ENCODE measurements at places on chromosomes 2 and 18.
A peak's percentile ranks its signal among the peaks of the same experiment; 100 is the strongest.

GRCh38 chr2:30349691-30350090 lies 97.4 kb upstream of the LCLAT1 start:
- DNase-seq, result no peak

- DNase-seq, result no peak
Observed at GRCh38 chr18:25815659-25816058, 274.8 kb downstream of the SS18 start.

- DNase-seq, result no peak
Observed at GRCh38 chr18:45379903-45380302, 235.4 kb upstream of the SLC14A2 start.

DNA sequence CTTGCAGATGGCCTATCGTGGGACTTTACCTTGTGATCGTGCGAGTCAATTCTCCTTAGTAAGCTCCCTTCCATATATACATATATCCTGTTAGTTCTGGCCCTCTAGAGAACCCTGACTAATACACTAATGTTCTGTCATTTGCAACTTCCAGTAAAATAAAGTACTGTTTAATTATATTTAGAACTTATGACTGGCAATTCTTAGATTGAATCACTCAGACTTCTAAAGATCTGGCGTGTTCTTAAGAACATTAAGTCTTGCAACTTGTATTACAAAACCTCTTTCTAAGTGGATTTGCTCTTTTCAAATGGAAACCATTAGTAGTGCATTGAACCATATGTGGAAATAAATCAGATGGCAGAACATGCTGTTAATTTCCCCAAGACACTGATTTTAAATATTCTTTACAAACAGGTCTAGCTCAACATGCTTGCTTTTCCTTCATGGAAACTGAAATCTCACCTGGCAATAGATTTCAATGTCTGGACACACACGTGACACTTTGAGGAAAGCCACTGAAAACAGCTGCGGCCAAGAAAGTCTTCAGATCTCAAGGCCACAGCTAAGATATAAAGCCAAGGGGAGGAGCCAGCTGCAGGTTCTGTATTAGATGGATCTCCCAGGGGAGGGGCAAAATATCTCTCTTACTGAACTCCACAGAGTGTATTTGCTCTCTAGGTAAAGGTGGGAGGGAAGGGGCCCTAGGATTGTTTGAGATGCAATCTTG lies 50.6 kb downstream of the PMAIP1 start:
- no peak for DNase-seq

DNA sequence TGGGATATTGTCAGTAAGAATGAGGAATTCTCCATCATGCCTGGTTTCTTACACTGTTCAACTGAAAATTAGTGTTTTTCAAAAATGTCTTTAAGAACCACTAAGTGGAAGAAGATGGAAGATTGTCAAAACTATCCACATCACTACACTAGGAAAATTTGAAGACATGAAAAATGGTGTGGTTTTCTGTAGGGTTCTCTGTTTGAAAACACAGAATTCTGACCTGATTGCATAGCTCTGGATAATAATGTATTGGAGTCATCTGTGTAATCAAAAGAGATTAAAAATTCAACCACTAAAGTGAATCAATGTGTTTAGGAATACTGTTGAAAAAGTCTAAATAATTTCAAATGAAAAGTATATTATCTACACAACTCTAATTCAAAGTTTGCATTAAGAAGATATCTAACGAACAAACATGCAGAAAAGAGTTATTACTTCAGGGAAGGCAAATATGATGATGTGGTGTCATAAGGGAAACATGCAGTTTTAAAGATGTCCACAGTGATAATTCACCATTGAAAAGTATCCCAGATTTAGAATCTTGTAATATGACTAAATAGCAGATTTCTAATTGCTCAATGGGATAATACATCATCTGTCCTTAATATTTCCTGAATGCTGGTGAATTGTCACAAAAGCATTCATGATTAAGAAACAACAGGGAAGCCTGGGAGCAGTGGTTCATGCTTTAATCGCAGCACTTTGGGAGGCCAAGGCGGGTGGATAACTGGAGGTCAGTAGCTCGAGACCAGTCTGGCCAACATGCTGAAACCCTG lies 116.9 kb downstream of the ERBB4 start:
- no peak for DNase-seq

DNA sequence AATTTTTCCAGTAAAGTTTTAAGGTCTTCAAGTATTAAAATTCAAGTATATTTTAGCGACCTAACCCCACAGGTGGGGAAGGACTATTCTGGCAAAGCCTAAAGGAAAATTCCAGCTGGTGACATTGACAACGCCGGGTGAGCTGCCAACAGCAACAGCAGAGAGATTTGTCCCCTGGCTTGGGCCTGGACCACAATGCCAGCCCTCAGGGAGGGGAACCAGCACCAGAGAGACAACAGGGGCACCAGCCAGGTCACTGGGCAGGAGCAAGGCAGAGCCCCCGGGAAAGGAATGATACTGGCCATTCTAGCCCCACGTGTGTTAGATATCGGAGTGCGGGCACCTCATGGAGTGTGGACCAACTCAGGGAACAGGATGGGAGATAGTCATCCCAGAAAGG lies 95.7 kb downstream of the ARMC9 start:
- no peak for DNase-seq

- DNase-seq, result no peak
Observed at GRCh38 chr2:216649574-216649973, 16.4 kb downstream of the IGFBP2 start.

DNA sequence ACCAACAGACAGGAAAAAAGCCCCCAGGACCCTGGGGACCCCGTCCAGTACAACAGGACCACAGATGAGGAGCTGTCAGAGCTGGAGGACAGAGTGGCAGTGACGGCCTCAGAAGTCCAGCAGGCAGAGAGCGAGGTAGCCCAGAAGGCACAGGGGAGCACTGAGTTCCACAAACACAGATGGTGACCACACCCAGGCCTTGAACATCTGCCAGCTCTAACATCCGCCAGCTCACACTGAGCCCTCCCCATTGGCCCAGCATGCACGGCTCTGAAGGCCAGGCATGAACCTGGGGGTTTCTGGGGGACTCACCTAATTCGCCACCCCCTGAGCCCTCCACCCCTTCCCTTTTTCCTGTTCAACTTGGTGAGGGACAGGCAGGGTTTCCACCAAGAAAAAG lies 25.6 kb upstream of the PRLH start:
- no peak for DNase-seq

DNA sequence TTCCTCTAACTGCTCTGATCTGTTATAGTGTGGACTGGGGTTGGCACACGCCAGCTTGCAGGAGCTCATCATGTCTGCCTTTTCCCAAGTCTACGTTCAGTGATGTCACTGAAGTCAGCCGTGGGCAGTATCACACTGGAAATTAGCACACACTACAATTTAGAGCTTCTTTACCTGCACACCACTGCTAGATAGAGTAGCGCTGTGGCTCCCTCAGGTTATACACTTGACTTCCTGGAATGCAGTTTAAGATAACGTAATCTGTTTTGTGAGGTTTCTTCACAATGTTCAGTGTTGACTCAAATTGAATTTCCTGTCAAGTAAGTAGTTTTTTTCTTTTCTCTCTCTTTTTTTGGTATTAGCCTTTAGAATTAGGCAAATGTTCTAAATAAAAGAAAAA lies 487.2 kb downstream of the DCDC2C start:
- no peak for DNase-seq

GRCh38 chr2:74919827-74920226 lies 38.6 kb upstream of the POLE4 start:
- peak; percentile 39 for DNase-seq

- no peak for DNase-seq
Observed at GRCh38 chr18:79690586-79691482, 11.2 kb downstream of the CTDP1 start.

DNA sequence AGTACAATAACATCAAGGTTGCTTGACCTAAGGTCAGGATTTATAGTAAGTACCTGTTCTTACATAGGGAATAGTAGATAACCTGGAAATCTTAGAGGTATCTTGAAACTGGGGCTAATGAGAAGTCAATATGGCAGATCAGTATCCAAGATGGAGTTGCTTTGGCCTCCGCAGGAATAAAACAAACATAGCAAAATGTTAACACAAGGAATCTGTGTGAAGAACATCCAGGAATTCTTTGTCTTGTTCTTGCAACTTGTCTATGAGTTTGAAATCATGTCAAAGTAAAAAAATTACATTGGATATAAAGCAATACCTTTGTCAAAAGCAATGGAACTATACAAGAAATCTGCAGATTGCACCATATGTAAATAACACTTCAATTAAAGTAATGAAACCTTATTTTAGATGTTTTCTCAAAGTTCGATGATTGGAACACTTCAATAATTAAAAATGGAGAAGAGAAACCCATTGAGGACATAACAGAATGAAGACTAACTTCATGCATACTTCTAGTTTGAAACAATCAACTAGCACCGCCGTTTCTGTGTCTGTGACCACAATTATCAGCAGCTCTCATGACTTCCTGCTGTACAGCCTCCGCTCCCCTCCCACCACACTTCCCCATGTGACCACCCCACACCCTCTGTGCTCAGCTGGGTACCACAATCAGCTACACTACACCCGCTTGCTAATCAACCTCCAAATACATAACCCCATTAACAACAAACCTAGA lies 27.6 kb downstream of the C2orf76 start:
- DNase-seq, result no peak

DNA sequence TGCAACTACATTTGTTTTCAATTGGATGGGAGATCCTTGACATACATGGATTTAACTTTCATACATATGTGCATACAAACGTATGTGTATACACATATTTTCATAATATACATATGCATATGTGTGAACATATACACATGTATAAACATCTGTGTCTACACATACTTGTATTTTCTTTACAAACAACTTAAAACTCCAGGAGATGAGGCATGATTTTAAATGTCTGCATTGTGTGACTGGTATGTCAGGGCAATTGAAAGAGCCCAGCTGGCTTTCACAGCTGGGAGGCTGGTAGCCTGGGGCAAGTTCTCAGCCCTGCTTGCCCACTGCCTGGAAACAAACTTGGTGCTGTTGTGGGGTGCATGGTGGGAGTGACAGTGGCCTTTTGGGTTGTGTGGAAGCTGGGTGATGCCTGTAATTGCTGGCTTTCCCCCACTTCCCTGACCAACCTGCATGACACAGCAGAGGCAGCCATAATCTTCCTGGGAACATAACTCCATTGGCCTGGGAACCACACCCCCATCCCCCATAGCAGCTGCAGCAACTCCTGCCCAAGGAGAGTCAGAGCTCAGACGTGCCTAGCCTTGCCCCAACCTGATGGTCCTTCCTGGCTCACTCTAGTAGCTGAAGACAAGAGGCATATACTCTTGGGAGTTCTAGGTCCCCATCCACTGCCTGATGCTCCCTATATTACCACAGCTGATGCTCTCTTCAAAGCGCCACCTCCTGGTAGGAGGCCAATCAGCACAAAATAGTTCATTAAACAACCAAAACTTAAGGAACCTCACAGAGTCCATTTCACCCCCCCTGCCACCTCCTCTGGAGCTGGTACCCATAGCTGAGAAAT lies 158.3 kb downstream of the CERS6 start:
- no peak for DNase-seq

GRCh38 chr2:166725927-166726924 lies 162.1 kb upstream of the XIRP2 start:
- DNase-seq, result no peak

- DNase-seq, result no peak
Observed at GRCh38 chr2:74333896-74334586, 9.2 kb downstream of the SLC4A5 start.

DNA sequence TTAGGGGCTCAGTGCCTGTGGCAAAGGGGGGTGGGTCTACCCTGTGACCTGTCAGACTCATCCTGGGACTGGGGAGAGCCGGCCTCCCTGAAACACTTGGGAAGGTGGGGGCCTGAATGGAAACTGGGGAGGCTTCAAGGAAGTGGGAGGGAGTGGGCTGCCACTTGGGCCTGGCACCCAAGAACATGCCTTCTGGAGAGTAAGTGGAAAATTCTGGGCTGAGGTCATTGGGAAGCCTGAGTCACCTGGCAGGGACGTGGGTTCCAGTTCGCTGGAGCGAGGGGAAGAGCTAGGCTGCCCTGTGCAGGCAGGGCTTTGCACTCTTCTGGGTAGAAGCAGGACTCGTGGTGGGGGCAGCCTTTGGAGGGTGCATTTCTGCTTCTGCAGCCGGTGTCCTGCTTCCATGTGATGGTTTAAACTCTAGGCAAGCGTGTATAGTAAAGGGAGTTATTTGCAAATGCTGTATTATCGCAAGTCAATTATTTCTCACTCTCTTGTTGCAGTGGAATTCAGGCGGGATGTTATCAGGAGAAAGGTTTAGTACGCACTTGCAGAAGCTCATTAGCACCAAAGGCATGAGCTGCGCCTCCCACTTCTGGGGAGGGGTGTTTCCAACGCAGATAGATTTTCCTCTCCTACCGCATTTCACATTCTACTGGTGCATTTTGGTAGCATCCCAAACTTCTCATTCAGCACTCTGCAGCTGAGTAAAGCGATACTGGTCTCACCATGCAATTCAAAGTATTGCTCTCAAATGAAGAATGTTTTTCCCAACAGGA lies 3.8 kb downstream of the LRRFIP1 start:
- no peak for DNase-seq

DNA sequence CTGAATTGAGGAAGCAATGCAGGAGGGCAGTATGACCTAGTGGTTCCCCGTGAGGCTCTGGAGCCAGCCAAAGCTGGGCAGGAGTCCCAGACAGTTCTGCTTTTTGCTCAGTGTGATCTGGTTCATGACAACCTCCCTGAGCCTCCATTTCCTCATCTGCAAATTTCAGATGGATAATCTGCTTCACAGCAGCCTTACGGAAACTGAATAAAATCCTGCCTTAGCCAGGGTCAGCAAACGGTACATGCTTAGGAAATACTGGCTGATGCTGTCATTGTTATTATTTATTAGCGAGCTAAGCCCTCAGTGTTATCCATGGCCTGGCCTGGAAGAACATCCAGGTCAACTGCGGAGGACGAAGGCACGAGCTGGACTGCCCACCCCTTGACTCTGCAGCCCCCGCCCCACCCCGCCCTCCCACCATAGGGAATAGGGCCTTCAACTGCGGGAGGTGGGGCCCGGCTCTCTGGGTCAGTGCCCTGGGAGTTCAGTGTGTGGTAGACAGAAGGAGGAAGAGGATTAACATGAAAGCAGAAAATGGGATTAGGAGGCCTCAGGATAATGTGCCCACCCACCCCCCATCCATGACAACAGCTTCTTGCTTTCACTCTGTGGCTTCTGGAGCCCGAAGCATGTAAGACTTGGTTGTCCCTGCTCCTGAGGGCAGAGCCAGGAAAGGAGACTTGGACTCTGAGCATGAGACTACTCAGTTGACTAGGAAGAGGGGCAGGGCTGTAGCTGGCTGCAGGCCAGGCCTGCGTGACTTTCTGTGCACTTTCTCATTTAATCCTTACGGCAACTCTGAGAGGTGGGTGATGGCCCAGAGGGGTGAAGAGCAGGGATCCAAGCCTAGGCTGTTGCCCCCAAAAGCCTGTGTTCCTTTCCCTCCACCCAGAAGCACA lies 13.1 kb downstream of the PKDCC start:
- DNase-seq, result no peak

DNA sequence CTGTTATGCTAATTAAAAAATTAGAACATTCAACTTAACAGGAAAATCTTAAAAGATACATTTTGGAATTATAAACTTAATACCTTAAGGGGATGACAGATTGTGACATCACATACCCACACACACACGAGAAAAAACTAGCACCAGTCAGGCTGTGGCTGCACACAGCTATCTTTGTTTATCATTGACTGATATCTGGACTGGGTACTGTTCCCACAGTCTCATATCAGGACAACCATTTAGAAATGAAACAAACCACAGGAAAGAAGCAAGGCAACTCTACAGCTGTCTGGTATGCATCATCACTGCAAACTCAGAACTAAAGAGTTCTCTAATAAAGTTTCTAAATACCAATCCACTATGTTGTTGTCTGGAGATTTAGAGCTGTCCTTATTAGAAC lies 210.9 kb upstream of the SMAD7 start:
- DNase-seq, result no peak
